Smooth muscle cell of trachea (primary cell): ENCODE measurements at places on chromosomes 2 and 18. TPM values are rescaled to one million over a fixed set of nuclear protein-coding genes. Genes with fewer than 3 reads are reported as not detected.

The YWHAQ gene
- total RNA-seq: 382 and 579 TPM in 2 replicates

The NT5DC4 gene
- total RNA-seq: not detected in 2 replicates

The PLEKHH2 gene
- total RNA-seq: 2.5 and 5.7 TPM in 2 replicates

The PLGLB2 gene
- total RNA-seq: 2.0 TPM in 1 of 2 replicates, not detected in the other

The MAP3K20 gene
- total RNA-seq: 88.3 and 97.6 TPM in 2 replicates

The TUBA4B gene
- total RNA-seq: 0.17 TPM in 1 of 2 replicates, not detected in the other

The ALPP gene
- under 0.01 TPM in 1 of 2 replicates, not detected in the other for total RNA-seq

The SERPINB4 gene
- total RNA-seq: not detected in 2 replicates

The ST8SIA5 gene
- total RNA-seq: 0.15 and 0.33 TPM in 2 replicates

The DLX1 gene
- total RNA-seq: 0.15 and 0.17 TPM in 2 replicates

The SKOR2 gene
- not detected in 2 replicates for total RNA-seq

The RIT2 gene
- not detected in 2 replicates for total RNA-seq

The ASB18 gene
- total RNA-seq: not detected in 2 replicates

The AQP12A gene
- not detected in 2 replicates for total RNA-seq

The ZDBF2 gene
- total RNA-seq: 10.4 and 13.1 TPM in 2 replicates

The B3GNT7 gene
- total RNA-seq: 0.33 TPM in 1 of 2 replicates, not detected in the other

The GPC1 gene
- total RNA-seq: 143 and 371 TPM in 2 replicates

The SIX3 gene
- not detected in 2 replicates for total RNA-seq

The GKN2 gene
- total RNA-seq: not detected in 2 replicates

The TUBA3E gene
- not detected in 2 replicates for total RNA-seq

The PARD6G gene
- 0.73 and 5.8 TPM in 2 replicates for total RNA-seq

The AGXT gene
- not detected in 2 replicates for total RNA-seq

The AKAIN1 gene
- not detected in 2 replicates for total RNA-seq

The FAM117B gene
- 1.3 and 1.7 TPM in 2 replicates for total RNA-seq

The UPP2 gene
- total RNA-seq: under 0.01 TPM in 1 of 2 replicates, not detected in the other

The MOCOS gene
- 5.5 and 13.7 TPM in 2 replicates for total RNA-seq

The CROCC2 gene
- total RNA-seq: 0.50 and 1.0 TPM in 2 replicates

The LYPD6 gene
- 0.15 and 0.33 TPM in 2 replicates for total RNA-seq

The UGT1A10 gene
- total RNA-seq: not detected in 2 replicates
